ENCODE measurements at places on chromosomes 3 and 15. TPM values are rescaled to one million over a fixed set of nuclear protein-coding genes. Genes with fewer than 3 reads are reported as not detected.

GRCh38 chr3:31242026-31242960 is 290.4 kb upstream of the STT3B start:
- no peak for DNase-seq

DNA sequence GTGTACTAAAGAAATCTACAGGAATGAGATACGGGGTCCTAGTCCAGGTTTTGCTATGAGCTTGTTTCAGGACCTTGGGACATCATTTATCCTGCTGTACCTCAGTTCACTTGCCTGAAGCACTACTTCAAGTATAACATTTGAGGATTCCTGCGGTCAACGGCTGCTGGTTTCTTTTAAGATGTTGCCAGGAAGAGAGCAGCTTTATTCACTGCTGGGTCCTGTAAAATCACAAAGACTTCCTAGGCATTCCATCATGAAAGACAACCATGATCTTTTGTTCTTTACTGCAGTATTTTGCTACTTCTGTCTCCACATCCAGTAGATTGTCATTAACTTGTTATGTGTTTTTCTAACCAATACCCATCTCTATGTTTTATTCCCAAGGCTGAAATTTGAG is 61.0 kb upstream of the PYDC2 start:
- no peak for DNase-seq

DNA sequence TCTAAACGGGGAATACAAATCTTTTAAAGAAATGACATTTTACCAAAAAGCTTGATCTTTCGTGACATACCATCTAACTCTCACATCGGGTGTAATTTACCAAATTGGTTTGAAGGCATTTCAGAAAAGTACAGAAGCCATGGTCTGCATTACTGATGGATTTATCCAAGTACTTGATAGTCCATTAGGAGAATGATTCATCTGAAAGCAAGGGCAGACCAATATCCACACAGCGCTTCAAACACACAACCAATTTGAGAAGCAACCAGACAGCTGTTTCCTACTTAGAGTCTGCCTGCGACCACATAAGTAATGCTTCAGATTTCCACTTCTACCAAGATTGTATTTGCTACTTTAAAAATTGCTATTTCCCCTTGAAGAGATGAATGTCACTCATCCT is 697.6 kb upstream of the ALCAM start:
- no peak for DNase-seq

DNA sequence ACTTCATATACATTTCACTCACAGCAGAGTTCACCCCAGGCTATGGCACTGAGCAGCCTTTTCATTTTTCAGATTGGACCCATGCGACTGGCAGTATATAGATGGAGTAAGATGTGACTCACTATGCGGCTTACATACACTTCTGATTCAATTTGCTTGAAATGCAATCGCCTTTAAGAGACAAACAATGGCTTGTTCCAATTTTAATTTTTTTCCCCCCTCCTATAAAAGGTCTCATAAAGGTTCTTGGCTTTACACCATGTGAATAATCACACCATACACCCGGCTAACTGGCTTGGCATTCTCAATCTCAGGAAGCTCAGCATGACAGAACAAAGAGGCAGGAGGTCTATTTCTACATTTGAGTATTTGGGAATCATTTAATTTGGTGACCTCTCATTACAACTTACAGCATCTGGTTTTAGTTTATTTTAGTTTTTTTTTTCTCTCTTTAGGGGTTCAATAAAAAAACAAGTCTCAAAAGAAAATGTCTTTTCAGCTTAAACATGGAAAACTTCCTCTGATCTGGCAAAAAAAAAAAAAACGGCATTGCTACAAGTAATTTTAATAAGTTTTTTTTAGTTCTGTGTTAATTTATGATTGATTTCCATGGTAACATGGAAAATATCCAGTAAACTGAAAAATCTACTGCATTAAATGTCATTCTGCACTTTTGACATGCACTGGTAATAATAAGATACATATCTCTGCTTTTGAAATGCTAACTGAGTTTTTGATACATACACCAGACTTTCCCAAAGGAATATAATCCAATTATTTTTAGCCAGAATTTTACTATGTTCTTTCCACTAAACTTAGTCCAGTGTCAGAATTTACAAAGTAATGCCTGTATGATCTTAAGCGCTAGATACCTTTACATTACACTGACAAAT is 38.8 kb downstream of the GADL1 start:
- no peak for DNase-seq

DNA sequence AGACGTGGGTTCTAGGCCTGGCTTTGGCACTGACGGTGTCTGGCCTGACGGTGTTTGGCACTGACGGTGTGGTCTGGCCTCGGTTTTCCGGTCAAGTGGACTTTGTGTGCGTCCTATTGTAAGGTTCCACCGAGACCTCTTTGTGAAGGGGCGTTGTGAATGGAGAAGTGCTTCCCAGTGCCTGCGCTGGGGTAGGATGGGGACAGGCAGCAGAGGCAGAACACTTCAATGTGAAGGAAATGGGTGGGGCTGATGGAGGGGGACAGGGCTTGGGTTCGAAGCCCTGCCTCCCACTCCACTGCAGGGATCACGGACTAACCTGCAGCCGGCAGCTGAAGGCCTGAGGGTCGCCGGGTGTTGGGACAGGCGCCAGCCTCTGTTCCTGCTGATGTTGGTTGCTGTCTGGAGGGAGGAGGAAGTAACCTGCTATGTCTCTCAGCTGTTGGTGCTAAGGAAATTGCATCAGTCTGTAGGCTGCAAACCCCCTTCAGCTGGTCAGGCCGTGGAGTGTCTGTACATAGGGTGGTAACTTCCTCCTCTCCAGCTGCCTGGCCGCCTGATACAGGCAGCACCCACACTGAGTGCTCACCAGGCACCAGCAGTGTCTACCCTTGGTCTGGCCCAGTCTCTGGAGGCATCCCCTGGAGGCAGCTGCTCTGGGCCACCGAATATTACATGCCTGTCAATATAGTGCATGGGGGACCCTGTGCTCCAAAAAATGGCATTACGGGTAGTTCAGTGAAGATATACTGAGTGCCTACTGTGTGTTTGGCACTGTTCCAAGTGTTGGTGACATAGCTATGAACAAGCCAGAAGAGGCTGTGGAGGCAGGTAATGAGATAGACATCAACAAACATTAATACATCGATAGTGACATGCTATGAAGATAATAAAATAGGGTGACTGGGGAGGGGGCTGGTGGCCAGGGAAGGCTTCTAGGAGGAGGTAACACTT is 1.1 kb downstream of the TM6SF1 start:
- no peak for DNase-seq

DNA sequence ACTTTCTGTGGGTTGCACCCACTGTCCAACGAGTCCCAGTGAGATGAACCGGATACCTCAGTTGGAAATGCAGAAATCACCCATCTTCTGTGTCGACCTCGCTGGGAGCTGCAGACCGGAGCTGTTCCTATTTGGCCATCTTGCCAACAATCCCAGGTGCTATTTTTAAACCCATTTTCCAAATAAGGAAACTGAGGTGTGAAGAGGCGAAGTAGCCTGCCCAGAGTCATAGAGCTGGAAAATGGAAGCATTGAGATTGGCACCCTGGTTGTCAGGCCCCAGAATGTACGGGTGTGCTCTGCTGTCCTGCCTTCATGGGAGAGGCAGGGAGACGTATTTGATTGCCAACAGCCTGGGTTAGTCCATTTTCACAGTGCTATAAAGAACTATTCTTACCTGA is 39.6 kb downstream of the TMEM266 start:
- no peak for DNase-seq

- no peak for DNase-seq
Measured at GRCh38 chr15:60660290-60661051, 181.5 kb upstream of the ICE2 start.

GRCh38 chr3:158111861-158112260 is 2.0 kb downstream of the RSRC1 start:
- no peak for DNase-seq

DNA sequence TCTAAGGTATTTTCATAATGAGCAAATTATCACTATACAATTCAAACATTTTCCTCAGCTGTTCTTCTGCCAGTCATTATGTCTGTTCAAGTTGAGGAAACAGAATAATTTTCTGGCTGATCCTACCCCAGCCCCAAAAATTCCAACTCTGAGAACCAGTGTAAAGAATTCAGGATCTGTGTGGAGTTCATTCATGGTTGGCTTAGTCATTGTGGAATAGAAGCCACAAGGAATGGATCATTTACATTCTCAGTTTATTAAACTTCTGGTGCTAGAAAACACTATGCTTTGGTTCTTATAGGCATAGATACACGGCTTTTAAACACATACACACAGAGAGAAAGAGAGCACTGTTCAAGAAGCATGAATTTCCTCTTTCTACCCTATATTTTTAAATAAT is 134.6 kb downstream of the CMSS1 start:
- DNase-seq, result no peak

GRCh38 chr3:192887701-192888100 is 30.0 kb downstream of the MB21D2 start:
- DNase-seq, result no peak

DNA sequence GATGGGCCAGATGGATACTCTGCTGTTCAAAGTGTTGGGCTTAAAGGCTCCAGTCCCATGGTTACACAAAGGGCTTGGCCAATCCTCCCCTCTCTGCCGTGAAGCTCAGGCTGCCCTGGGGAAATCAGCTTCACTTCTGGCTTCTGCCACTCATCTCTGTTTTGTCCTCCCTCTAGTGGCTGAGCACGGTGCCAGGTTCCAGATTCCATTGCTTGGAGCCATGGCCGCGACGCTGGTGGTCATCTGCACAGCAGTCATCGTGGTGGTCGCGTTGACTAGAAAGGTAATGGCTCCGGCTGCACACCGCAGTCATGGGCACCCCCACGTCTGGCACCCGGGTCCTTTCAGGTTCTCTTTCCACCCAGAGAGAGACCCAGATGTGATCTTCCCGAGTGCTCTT is 5.6 kb downstream of the TIGIT start:
- DNase-seq, result no peak

DNA sequence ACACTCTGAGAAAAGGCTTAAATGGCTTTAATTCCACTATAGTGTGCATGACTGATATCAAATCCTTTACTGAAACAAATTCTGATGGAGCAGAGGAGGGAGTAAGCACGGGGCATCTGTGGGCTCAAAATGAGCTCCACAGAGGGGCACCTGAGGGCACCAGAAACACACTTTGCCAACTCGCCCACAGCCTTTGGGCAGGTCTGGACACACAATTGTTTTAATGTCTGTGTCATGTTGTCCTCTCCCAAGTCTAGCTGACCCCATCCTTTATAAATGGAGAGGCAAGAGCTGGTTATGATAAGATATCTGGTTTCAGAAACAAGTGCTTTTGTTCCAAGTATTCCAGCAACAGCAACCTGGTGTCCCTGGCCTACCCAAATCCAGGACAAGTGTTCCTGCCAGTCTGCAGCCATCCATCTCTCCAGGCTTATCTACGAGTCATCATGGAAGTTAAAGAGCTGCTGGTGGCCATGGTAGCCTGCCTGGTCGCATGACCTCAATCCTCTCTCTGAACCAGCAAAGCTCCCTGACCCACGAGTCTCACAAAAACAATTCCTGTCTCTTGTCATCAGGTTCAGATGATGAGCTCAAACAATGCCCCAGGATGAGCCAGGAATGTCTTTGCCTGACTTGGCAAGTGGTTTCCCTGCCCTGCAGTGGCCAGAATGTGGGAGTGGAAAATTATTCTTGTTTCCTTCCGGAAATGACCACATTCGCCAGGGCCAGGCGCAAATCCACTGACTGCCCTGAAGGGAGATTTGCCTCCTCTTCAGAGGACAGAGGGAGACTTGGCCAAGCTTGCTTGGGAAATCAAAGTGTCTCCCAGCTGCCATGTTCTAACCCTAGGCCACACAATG is 64.4 kb upstream of the TPM1 start:
- no peak for DNase-seq

GOLGA6L10 gene
- total RNA-seq, result 0.19 TPM

STAC gene
- 29.1 TPM for total RNA-seq

All from SJSA1 (cell line).